ENCODE measurements at places on chromosomes 16 and 17.

DNA sequence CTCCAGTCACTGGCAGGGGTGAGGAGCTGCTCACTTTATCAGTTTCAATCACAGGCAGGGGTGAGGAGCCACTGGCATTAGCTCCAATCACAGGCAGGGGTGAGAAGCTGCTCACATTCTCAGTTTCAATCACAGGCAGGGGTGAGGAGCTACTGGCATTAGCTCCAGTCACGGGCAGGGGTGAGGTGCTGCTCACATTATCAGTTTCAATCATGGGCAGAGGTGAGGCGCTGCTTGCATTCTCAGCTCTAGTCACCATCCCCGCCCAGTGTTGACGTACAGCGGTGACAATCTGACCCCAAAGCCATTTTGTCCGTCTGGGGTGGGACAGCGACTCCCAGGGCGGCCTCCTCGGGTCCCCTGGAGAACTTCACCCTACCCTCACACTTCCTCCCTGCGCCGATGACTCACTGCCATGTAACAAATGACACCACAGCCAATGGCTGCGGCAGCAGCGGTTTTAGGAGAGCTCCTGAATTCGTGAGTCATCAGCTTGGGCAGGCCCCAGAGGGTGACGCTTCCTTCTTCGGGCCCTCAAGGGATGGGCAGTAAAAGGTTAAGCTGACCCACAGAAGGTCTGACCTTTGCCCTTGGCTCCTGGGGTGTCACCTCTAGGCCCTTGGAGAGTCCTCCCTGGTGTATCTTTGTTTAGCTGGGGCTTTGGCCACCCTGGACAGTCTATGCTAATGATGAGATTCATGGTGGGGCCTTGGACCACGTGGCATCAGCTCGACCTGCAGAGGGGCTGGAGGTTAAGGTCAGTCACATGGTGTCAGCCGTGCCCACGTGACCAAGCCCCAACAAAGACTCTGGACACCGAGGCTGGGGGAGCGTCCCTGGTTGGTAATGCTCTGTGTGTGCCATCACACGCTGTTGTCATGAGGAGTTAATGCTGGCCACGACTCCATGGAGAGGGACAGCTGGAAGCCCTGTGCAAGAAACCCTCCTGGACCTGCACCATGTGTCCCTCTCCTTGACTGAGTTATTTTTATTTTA lies 171.7 kb downstream of the C16orf95 start:
- DNase-seq: no peak

DNA sequence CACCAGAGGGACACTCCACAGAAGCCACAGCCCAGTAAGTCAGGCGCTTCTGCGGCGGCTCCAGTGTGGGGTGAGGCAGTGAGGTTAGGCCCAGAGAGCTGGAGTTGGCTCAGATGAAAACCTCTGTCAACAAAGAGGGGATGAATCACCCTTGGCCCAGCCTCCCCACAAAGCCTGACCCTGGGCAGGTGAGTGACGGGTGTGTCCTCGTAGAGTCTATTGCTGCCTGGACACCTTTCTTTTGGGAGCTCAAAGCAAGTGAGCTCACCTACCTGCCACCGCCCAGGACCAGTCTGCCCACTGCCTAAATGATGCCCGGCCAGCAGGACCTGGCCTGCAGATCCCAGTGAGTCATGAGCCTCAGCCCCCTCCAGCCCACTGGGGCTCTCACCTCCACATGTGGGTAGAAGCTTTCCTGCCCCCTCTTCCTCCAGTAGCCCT lies 24.9 kb upstream of the DBNDD1 start:
- DNase-seq: no peak

GRCh38 chr16:68668266-68668665 lies 23.2 kb downstream of the CDH3 start:
- no peak for DNase-seq

DNA sequence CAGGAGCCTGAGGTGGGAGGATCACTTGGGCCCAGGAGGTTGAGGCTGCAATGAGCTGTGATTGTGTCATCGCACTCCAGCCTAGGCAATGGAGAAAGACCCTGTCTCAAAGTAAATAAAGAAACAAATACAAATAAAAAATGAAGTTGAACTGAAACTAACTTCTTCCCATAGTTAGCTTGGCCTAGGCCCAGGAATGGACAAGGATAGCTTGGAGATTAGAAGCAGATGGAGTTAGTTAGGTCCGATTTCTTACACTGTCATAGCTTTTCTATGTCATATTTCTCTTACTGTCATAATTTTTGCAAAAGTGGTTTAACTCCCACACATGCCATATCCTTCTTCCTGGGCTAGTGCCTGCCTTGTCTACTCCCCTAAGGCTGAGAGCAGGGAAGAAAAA lies 154.7 kb upstream of the CACNG3 start:
- DNase-seq: no peak
